ENCODE measurements at places on chromosomes 6 and 20.

DNA sequence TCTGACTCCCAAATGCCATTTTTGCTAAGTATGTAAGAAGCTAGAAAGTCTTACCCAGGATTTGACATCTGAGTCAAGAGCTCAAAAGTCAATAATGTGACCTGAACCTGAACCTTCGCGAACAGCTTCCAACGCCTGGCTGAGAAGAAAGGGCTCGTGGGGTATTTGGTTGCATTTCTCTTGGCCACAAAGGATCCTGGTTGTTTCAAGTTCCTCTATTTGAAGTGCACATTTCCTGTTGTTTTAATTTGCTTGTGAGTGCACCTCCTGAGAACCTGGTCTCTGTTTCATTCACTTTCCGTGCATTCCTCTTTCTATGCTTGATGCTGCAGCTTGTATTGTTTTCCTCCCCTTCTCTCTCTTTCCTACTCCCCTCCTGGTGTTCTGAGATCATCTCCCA, 212.5 kb downstream of the FOXA2 start:
- DNase-seq, result peak; percentile 36

GRCh38 chr6:135995545-135995898, 144.0 kb downstream of the PDE7B start:
- no peak for DNase-seq

GRCh38 chr20:39342463-39342862, 380.3 kb downstream of the DHX35 start:
- no peak for DNase-seq

DNA sequence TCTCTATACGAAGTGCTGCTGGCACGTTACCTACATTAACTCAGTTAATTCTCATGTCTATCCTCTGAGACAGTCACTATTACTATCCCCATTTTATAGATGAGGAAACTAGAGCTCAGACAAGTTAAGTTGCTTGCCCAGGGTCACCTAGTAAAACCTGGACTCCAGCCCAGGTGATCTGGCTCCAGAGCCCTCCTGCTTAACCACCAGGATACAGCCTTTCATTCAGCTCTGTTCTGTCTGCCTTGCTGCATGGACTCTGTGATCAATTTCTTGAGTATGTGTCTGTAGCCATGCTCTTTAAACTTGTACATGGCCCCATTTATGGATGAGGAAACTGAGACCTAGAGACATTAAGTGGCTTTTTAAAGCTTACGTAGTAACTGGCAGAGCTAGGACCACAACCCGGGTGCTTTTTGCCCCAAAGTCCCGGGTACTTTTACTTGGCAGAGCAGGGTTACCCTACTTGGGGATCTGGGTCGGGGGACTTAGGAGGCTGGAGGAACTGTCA, 4.7 kb downstream of the CDKN1A start:
- DNase-seq, result no peak

DNA sequence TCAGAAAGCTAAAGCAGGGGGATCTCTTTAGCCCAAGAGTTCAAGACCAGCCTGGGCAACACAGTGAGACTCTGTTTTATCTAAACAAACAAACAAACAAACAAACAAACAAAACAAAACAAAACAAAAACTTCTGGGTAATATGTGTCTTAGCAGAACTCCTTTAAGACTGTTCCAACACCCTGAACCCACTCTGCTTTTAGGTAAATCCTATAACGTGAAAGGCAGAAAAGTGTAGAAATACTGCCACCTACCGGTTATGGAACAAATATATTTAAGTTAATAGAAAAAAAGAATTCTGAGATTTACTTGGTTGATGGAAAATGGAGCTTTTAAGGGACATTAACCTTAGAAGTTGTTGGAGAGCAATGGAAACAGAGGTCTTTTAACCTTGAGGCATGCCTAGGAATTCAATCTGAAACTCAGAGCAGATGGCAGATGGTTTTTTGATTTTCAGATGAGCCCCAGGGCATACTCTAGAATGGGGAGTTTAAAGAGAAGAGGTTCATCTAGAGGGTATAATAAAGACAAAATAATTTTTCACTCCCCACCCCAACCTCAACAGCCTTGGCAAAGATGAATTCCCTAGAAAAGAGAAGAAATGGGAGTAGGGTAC, 38.5 kb downstream of the SOD2 start:
- peak; percentile 46 for DNase-seq

- DNase-seq, result peak; percentile 44
Observed at GRCh38 chr20:35883778-35884540, 70.3 kb downstream of the SCAND1 start.

DNA sequence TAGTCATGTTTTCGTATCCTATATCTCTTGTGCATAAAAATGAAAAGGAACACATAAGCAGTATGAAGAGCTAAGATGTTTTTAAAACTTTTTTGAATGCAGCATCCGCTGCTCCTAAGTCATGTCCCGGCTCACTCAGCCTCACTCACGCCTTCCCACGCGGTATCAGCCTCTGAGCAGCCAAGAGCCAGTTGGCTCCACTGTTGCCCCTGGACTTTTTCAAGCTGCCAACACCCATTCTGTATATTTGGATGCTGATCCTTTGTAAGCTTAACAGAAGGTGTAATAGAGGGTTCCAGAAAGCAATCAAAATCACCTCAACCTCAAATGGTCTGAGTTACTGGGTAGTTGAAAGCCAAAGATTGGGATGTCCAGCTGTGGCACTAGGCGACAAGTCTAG, 139.3 kb downstream of the TTLL2 start:
- no peak for DNase-seq

DNA sequence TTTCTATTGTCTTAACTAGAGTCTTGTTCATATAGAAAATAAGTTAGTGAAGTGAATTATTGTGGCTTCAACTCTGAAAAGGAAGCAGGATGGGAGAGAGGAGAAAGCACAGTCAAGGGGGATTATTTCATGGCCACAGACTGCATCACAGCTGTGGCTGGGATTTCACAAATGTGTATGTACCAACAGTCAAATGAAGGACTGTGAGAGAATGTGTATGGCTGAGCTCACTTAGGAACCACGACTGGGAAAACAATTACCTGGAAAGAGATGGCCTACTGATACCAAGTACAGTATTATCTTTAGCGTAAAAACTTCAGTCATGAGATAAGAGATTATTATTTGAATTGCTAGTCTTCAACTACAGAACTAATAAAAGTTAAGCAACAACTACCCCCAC, 54.9 kb downstream of the SESN1 start:
- no peak for DNase-seq

GRCh38 chr6:33426590-33427511, 7.0 kb downstream of the SYNGAP1 start:
- DNase-seq, result peak; percentile 28

DNA sequence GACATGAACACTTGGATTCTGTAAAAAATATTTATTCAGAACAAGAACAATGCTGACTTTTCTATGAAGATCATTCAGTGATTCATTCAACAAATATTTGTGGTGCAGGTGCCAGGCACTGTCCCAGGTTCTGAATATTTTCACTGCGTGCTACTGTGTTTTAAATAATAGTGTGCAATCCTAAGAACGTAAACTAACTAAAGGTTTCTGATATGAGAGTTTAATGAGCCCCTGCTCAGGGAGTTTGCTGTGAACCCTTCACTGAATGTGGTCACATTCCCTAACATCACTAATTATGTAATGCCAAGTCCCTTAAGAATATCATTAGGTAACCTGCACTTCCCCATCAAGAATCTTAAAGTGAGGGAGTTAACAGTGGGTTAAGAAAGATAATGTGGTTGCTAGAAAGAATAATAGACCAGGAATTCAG, 1.7 kb upstream of the TMEM170B start:
- no peak for DNase-seq

DNA sequence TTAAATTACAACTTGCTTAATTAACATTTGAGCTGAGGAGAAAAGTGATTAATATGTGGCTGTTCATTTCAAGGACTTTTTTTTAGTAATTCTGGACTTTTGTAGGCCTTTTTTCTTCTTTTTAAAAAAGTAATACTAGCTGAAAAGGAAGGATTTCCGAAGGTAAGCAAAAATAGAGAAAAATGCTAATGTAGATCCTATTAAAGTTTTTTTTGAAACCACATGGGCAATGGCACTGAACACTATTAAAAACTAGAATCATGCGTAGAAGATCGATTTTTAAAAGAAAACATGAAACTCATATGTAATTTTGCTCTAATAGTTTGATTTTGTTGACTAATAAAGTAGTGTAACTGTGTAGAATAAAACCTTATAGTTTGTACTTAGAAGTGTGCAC, 2.4 kb downstream of the BAG2 start:
- no peak for DNase-seq

GRCh38 chr6:26331218-26332073, 33.6 kb upstream of the BTN3A2 start:
- DNase-seq, result peak; percentile 7

DNA sequence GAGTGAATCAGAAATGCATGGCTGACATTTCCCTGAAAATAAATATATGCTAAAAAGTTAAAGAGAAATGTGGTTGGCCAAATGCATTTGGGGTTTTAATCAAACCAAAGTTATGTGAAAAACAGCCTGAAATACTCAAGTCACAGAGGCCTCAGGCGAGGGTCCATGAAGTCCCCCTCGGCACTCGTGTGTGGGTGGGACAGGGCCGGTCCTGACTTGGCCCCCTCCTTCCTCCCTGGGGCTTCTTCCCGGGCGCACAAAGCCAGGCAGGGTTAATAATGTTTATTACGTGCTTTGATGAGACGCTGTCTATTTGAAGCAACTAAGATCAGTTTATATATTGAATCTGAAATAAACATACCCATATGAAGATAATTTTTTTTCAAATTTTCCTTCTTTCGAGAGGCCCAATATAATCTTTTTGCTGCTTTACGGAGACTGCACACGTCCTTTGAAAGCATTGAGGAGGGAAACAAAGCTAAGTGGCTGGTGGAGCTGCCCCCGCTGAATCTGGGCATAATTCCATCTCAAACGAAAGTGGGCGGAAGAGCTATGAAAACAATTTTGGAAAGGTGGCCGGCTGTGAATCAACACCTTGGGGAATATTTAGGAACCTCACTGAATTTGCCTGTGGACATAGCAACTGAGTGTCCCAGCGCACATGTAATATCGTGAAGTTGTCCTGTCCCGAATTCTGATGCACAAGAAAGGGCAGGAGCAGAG, 55.8 kb upstream of the SMOC2 start:
- no peak for DNase-seq

DNA sequence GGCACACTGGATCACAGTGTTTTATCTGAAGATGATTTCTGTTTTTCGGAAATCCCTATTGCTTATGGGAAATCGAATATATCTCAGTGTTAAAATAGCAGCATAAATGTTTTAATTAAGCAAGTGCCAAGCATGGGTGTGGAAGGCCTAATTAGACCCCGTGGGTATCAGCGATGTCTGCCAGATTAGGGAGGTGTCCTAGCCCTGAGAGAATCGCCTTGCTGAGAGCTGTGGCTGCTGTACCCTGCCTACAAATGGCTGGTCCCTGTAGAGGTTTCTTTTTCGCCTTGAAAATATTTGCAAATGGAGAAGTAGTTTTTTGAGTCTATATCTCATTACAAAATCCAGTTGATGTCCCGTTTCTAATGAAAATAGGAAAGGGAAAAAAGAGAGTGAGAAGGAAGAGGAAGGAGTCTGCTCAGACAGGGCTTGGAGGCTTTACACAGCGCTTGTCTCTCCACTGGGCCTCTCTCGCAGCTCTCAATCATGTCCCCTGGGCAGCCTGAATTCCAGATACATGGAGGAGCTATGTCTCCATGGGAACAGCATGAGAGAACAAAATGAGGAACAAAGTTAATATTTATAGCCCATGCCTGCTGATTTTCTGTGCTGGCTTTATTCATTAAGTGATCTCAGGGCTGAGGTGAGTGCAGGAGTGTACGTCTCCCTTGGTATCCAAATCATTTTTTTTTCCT, 35.2 kb upstream of the BCLAF1 start:
- peak; percentile 32 for DNase-seq

DNA sequence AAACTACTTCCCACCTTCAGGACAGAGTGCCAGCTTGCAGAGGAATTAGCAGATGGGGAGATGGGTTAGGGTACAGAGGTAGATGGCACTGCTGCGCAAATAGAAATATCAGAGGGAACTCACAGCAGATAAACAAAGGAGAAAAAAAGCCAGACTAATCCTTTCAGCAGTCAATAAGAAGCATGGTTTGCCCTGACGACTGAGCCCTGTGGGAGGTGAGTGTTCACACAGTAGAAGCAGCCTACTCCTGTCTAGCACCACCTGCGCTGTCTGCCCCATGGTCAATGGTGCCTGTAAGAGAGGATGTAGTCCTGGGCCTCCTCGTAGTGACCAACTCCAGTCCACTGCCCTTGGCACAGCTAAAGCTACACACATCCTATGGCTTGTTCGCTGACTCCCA, 174.1 kb downstream of the IBTK start:
- no peak for DNase-seq

DNA sequence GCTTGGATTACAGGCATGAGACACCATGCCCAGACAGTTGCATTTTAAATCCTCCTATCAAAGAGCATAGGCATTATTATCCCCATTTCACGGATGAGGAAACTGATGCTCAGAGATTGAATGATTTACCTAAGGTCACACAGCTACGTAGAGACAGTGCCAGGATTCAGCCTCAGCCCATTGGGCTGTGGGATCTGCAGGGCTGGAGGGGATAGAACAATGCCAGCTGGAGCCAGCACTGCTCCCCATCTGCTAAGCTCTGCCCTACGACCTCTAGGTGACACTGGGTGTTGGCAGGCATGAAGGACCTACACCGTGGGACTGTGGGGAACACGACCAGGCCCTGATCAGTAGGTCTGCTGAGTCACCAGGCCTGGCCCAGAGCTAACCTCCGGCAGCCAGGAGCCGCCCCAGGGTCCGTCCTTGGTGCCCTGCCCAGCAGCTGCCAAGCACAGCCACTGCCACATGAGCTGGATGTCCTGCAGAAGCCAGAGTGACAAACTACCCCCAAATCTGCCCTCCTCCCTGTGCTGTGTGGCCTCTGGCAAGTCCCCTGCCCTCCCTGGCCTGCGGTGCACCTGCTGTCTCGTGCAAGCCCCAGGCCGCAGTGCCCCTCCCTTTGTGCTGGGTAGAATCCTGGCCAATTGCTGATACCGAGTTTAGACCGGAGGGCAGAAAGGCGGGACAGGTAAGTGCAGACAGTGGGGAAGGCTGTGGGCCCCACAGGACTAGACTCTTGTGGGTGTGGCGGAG, 47.6 kb upstream of the PTGIS start:
- DNase-seq, result no peak

GRCh38 chr6:38172739-38173410, 353.3 kb downstream of the ZFAND3 start:
- no peak for DNase-seq

DNA sequence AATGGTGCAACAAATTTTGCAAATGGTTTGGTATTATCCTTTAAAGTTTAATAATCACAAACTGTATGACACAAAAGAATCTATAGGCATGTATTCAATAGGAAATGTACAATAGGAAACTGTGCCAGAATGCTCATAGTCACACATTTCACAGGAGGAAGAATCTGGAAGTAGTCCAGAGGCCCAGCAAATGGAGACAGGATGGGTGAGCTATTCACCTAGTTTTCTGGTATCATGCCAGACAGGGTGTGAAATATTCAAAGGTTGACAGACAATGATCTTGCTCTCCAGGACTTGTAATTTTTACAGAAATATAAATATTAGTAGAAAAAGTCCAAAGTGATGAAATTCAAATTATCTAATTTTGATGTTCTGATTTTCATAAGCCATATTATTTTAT, 520.1 kb upstream of the IMPG1 start:
- no peak for DNase-seq

Data from suppressor macrophage (primary cell).